ENCODE measurements at places on chromosomes 3 and 15.

DNA sequence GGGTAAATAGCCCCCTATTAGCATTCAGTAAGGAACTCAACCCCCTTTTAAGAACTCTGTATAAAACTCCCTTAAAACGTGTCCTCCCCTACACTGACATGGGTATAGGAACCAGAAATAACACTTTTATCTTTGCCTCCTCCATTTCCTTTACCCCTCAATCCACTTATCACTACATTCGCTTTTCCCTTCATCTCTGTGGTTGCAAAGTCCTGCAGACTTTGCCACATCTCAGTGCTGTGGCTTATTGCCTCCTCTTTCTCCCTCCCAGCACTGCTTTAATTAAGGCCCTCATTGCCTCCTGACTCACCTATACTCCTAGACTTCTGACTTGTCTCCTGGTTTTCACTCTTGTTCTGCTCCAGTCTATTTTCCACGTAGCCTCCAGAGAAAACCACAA lies 94.3 kb upstream of the GADL1 start:
- no peak for DNase-seq

DNA sequence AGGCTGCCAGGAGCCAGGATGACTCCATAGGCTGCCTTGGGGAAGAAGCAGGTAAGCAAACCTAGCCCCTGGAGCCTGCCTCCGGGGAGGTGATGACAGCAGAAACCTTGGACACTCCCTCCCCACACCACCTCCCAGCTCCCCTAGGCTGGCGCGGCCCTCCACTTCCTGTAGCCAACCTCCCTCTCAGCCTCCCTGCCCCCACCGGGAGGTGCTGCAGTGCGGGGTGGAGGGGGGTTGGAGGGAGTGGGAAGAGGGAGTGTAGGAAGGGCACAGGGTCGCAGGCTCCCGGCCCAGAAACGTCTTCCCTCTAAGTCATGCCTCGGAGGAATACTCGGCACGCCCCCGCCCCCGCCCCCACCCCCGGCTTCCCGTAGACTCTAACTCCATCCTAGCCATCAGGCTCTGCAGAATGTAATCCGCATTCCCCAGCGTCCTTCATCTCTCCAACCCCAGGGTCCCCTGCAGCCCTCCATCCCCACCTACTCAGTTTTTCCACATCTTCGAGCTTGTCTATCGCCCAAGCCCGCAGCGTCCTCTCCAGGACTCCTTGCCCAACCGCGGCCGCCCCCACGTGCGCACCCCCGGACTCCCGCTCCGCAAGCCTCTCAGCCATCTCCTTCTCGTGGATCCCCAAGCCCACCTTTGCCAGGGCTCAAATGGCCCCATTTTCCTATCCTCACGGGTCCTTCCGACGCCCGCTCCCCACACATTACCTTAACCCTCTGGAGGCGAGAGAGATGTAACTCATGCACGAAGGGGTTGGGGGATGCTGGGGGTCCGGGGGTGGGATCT lies 528 bp downstream of the LPCAT4 start:
- peak; percentile 80 for DNase-seq

- DNase-seq = no peak
Observed at GRCh38 chr15:90225504-90226234, 8.1 kb downstream of the CIB1 start.

DNA sequence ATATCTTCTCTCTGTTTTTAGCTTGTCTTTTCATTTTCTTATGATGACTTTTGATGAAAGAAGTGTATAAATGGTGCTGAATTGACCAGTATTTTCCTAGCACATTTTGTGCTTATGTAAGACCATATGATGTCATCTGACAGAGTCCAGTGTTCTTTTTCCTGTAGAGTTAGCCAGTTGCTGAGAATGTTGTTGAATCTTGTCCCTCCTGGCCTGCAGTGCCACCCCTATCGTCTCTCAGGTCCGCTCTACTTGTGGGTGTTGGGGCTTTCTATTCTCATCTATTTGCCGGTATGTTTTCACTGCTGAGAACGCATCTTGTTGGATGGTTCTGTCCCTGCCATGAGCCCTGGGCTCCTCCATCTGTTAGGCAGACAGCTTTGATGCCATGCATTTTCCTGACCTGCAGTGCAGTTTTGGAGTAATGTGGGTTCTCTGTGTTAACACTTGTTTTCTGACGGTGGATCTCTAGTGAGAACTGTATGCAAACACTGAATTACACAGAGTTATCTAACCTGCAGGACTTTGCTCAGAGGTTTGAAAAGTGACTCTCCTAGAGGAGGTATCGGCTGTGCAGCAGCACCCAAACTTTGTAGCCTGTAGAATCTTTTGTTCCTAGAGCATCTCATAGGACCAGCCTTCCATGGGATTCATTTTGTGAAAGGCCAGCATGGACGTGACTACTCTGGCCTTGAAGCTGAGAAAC lies 44.6 kb downstream of the SLC6A20 start:
- no peak for DNase-seq

DNA sequence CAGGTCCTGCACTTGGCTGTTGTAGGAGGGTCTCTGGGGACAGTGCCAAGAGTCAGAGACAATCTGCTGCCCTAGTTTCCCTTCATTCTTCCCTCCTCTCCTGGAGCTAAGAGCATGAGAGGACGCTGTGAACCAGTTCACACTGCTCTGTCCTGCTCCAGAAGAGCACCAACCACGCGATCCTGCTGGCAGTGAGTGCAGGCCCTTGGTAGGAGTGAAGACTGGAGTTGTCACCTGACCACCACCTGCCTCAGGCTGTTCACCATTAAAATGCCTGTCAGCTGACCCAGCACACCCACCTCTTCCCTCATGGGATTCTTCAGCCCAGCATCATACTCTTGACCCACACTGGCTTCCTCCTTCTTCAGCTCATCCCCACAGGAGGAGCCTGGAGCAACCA lies 2.9 kb downstream of the TM6SF1 start:
- DNase-seq = no peak

DNA sequence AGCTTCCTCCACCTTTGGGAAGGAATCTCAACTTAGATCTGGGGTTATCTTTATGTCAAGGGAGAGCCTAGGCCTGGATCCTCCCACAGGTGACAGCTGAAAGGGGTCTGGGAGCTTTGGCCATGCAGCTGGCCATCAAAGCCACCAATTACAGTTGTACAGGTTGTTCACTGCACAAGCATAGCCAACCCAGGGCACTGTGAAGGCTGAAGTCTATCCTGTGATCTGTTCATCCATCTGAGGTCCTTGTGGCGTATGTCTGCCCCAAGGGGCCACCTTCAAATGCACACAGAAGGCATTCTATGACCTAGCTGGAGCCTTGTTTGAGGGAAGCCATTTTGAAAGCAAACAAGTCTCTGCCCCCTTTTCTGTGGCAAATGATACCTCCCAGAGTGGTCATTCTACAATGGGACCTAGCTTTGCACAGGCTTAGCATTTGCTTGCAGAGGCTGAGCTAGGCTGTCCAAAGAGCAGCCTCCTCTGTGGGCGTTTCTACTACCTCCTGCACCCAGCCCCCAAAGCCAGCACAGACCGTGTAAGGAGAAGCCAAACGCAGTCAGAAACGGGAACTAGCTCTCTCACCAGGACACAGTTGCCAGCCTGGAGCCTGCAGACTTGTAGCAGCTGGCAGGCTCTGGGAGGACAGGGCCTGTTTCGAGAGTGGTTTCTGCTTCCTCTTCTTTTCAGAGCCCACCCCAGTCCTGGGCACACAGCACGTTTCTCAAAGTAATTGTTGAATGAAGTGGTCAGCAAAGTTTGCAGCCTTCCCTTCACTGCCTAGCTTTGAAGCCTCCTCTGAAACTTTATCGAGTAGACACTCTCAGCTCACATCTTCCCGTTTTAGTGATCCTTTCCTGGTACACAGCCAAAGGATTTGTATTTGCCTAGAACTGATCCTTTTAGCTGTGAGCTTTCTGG lies 157.3 kb upstream of the SMAD3 start:
- peak; percentile 43 for DNase-seq

GRCh38 chr3:179460260-179460659 lies 9.0 kb upstream of the GNB4 start:
- DNase-seq = no peak

DNA sequence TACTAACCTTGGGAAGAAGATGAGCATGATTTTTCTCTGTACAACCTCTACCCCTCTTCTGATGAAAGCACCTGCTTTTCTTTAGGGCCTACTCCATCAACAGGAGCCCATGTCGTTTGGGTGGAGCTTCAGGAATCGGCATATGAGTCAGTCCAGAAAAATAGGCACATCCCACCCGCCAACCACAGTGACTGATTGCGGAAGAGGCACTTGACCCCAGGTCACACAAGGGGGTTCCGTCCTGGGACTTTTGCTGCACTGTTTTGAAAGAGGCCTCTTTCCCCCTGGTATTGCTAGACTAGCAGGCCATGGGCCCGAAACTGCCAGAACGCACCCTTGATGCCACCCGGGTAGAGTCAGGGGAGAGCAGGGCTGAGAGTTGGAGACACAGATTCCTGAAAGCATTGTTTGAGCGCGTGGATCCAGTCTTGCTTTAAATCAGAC lies 19.3 kb upstream of the NRROS start:
- no peak for DNase-seq

GRCh38 chr3:25658836-25659235 lies 5.9 kb downstream of the TOP2B start:
- no peak for DNase-seq

GRCh38 chr3:79560698-79561097 lies 207.1 kb downstream of the ROBO1 start:
- DNase-seq = no peak

Measured in C1 segment of cervical spinal cord (tissue), 14 donors.